ENCODE measurements at places on chromosomes 13 and 19. TPM values are rescaled to one million over a fixed set of nuclear protein-coding genes. Genes with fewer than 3 reads are reported as not detected.

GRCh38 chr13:23883255-23883654, 5.9 kb downstream of the MIPEP start:
- ATAC-seq, result no peak

Gene APOC1
- total RNA-seq, result 1.6 TPM

GRCh38 chr19:41957161-41957837, 1.8 kb downstream of the RABAC1 start:
- ATAC-seq, result no peak

Gene DHDH
- total RNA-seq, result 3.8 TPM

- ATAC-seq, result no peak
Observed at GRCh38 chr19:46150606-46151005, 2.6 kb downstream of the IGFL2 start.

Gene VSTM2B
- total RNA-seq, result not detected

DNA sequence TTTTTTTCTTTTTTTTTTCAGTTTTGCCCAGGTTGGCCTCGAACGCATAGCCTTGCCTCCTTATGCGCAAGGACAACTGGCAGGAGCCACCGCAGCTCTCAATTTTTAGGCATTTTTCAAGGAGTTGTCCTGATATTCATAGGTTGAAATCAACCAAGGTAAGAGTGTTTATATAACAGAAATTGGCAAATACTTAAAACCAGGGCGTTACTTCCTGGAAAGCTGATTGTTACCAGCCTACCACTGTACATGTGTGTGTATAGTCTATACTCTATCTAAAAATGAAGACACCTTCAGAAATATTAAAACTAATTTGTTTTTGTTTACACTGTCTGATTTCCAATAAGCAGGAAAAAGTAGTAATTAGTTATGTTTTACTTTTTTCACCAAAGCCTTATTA, 39.2 kb downstream of the GPC6 start:
- ATAC-seq, result no peak

DNA sequence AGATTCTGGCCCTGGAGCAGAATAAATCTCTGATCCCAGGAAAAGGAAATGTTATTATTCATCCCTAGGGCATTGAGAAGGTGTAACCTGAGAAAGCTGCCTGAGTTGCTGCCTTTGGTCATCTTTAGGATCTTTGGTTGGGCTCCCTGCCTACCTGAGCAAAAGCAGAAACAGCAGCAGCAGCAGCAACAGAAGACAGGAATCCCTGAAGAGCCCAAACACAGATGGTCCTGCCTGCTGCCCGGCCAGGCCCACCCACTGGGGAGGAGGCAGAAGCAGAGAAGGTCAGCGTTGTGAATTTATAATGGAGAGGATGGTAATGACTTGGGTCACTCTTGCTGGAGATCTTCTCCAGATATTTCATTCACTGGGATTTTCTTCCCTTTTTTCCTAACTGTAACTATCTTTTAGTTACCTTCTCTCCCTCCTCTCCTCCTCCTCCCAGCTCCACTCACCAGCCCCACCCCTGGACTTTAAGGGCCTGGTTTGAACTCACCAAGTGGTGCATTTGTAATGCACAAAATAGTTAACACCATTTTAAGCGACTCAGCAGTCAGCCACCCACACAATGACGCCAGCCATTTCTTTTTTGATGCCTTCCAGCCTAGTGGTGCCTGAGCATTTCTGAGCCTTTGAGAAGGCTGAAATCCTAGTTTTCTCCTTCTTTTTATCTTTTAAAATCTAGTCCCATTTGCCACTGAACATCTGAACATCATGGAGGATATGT, 91.7 kb downstream of the HSPH1 start:
- no peak for ATAC-seq

Gene ZNF99
- total RNA-seq, result 0.05 TPM

Gene RAVER1
- 66.3 TPM for total RNA-seq

Gene LGALS4
- 1.7 TPM for total RNA-seq

GRCh38 chr13:106449096-106449495, 86.4 kb downstream of the EFNB2 start:
- ATAC-seq, result no peak

- peak; percentile 41 for ATAC-seq
Observed at GRCh38 chr19:3986260-3987041, 1.2 kb upstream of the EEF2 start.

- peak; percentile 85 for ATAC-seq
Observed at GRCh38 chr19:1269065-1269477, at the start of gene CIRBP. TSS of gene CIRBP (plus strand) at chr19:1269332. CDS start at chr19:1270934, 1,602 bp downstream.

Gene TMEM221
- not detected for total RNA-seq

Gene ENOX1
- total RNA-seq, result not detected

Gene UPK1A
- total RNA-seq, result 0.73 TPM

Measured in activated T-helper 17 cell treated with anti-CD3 and anti-CD28 coated beads, Interleukin-2, amount 50 U/mL, for 72 hours (primary cell).